Esophagus squamous epithelium (tissue), 5 donors: ENCODE measurements at places on chromosomes 7 and 10.

GRCh38 chr10:75100764-75101291, 10.6 kb upstream of the SAMD8 start:
- DNase-seq = no peak

GRCh38 chr10:84531396-84531795, 203.0 kb downstream of the CCSER2 start:
- DNase-seq = no peak

GRCh38 chr10:8375137-8375536, 320.6 kb downstream of the GATA3 start:
- no peak for DNase-seq

DNA sequence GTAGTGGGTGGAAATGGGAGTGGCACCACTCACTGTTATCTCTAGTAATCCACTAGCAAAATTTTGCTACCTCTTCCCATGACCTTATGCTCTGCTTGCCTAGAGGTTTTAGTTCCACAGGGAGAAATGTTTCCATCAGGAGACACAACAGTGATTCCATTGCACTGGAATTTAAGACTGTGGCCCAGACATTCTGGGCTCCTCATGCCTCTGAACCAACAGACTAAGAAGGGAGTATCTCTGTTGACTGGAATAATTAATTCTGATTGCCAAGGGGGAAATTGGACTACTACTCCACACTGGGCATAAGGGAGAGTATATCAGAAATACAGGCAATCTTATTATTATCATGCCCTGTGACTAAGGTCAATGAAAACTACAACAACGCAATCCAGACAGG, 16.2 kb upstream of the BRAF start:
- no peak for DNase-seq

GRCh38 chr10:30832749-30833627, 198.7 kb downstream of the ZNF438 start:
- DNase-seq = no peak

GRCh38 chr10:115066528-115066927, 26.6 kb upstream of the ATRNL1 start:
- no peak for DNase-seq

DNA sequence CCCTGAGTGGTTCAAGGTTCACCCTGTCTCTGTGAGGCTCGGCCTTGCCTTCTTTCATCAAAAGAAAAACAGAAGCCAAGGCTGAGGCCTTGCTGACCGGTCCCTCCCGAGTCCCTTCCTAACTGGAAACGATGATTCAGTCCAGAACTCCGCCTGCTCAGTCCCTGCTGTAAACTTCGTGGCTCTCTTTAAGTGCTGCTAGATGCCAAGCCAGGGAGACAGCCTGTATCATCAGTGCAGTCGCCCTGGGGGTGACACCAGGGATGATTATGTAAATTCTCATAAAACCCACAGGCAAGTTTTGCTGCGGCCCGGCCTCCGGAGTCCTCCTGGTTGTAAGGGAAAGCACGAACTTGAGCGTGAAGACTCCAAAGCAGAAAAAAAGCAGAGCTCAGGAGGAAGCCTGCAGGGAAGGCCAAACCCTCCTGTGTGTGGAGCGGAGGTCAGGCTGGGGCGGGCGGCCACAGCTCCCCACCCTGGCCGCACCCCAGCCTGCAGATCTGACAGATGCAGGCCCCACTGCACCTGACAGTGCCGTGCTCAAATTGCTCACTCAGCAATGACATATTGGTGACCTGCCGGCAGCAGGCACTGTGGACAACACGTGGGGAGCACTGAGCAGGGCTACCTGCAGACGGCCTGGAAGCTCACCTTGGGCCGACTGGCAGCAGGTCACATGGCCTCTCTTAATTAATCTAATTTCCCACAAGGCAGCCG, 123.4 kb downstream of the DYNC2I1 start:
- no peak for DNase-seq

DNA sequence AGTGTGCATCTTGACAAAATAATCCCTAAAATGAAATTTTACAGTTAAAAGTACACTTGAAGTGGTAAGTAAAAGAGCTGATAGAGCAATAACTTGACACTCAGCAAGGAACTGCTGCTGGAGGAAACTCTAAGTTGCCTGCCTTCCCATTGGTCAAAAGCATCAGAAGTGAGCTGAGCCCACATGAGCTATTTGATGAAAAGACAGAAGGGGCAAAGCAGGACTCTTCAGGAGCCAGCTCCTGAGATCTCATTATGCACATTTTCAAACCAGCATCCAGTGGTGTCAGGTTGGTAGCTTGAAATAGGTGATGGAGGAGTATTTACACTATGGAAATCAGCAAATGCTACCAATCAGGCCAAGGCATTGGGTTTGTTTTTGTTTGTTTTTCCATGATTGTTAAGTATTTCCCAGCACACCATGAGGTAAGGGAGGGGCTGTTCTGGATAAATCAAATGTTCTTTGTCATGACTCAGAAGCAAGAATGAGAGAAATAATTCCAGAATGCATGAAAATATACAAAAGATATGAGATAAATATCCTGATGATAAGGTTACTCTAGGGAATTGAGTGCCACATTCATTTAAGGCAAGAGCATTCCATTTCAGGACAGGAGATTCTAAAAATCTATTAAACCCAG, 316.6 kb downstream of the SNX13 start:
- no peak for DNase-seq

- DNase-seq = no peak
Measured at GRCh38 chr7:105512926-105513526, 9.0 kb downstream of the PUS7 start.

DNA sequence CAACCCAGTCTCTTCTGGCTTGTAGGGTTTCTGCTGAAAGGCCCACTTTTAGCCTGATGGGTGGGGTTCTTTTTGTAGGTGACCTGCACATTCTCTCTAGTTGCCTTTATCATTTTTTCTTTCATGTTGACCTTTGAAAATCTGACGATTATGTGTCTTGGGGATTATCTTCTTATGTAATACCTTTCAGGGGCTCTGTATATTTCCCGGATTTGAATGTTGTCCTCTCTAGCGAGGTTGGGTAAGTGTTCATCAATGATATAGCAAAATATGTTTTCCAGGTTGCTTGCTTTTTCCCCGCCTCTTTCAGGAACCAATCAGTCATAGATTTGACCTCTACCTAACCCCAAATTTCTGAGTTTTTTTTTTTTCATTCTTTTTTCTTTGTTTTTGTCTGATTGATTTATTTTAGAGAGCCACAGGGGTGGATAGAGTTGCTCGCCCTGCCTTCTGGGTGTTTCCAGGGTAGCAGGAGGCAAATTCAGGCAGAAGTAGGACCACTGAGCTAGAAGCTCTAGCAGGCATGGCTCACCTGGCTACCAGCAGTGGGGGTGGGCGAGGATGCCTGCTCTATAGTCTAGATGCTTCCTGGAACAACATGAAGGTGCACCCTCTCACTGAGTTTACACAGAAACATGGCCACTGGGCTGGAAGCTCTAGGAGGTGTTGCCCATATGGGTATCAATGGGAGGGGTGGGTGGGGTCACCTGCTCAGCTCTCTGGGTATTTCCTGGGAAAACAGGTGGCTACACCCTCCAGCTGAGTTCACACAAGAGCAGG, 94.9 kb downstream of the CCDC7 start:
- no peak for DNase-seq

- no peak for DNase-seq
Measured at GRCh38 chr10:119663866-119664698, 12.9 kb downstream of the BAG3 start.

DNA sequence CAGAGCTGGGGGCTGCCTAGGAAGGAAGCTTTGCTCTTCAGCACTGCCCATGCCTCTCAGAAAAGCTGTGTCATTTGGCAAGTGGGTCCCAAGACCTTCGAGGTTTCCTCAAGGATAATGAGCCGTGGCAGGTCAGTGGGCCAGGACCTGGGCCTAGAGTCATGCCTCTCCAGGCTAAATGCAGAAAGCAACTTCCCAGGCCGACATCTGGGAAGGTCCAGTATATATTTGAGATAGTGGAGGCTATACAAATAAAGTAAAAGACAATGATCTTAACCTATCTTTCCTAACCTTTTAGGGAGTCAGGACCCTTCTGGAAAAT, 2.4 kb upstream of the HOXA10 start:
- no peak for DNase-seq

DNA sequence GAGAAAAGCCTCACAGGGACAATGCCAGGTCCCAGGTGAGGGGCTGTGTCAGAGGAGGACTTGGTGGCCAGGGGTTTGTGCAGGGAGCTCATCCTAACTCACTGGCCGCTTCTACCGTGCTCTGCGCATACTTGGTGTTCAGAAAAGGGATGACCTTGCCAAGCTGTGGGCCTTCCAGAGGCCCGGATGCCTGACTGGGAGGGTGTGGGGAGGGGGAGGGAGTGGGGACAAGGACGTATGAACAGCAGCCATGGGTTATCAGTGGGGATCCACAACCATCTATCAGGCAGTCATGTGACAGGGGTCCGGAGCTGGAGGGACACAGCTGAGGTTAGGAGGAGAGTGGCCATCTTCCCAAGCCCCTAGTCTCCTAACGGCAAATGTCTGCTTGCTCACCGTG, 6.2 kb downstream of the SFXN4 start:
- DNase-seq = no peak

GRCh38 chr7:127782654-127783559, 130.9 kb downstream of the SND1 start:
- DNase-seq = no peak

DNA sequence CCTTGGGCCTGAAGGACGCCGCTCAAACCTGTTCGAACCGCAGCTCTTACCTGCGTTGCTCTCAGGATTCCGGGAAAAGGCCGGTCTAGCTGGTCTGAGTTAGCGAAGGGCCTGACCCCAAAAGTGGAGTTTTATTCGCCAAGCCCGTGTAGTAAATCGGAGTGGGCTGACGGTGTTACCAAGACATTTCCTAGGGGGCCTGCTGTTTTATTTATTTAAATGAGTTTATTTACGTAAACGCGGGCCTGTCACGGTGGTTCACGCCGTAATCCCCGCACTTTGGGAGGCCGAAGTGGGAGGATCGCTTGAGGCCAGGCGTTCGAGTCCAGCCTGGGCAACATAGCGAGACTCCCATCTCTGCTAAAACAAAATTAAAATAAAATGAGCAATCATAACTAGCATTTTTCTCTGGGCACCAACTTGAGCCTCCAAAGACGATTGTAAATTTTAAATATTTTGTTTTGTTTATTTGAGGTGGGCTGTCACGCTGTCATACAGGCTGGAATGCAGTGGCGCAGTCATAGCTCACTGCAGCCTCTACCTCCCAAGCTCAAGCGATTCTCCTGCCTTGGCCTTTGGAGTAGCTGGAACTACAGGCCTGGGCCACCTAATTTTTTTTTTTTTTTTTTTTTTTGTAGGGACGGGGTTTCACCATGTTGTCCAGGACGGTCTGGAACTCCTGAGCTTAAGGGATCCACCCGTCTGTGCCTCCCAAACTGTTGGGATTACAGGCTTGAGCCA, 903 bp downstream of the ZNF655 start:
- DNase-seq = no peak

- DNase-seq = no peak
Measured at GRCh38 chr7:148142660-148143248, 447.8 kb upstream of the C7orf33 start.

DNA sequence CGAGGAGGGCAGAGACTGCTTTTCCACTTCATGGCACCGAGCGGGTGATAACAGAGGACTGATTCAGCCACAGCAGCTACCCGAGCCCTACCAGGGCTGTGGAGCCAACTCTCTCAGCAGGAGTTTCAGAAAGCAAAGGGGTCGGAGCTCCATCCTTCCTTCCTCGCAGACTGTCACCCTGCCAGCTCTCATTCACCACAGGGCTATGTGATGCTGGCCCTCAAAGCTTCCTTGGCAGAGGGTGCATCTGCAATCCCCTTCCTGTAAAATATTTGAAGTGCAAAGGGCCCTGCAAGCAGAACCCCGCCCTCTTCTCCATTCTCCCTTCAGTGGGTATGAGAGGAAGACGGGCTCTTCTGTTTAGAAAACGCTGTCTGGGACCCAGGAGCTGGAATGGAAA, 105.3 kb upstream of the LYZL2 start:
- DNase-seq = no peak

DNA sequence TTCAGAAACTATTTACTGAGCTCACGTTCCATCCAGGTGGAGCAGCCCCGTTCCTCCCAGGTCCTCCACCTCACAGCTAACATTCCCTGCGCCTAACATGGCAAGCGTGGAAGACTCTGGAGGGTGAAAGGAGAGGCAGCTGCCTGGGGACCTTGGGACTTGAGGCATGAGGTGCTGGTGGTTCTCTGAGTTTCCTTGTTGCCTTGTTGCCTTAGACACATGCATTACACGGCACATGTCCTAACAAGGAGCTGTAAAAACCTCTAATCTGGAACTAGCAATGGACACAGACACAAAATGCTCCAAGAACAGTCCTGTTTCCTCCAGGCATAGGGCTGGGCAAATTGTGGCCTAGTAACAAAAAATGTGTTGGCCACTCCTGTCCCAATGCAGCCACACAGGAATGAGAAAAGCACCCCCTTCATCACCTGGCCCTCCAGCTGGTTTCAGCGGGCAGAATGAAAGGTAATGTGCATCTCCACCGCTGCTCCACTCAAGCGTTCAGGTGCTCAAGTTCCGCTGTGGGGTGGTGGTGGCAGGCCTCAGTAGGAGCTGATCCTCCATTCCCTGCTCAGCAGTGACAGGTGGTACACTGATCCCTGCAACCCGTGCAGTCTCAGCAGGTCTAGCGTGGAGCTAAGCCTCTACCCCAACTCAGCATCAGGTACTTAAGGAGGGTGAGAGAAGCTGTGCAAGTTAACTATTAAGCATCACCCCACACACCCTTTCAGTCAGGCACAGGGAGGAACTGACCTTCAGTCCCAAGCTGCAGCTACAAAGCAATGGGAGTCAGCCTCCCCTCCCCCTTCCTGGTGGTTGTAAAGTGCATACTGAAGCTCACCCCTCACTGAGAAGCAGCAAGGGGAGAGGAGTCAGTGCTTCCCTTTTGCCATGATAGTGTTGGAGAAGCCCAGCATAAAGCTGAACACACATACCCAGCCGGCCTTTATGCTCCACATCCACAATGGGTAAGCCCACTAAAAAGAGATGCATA, 382.8 kb downstream of the SDK1 start:
- DNase-seq = no peak

DNA sequence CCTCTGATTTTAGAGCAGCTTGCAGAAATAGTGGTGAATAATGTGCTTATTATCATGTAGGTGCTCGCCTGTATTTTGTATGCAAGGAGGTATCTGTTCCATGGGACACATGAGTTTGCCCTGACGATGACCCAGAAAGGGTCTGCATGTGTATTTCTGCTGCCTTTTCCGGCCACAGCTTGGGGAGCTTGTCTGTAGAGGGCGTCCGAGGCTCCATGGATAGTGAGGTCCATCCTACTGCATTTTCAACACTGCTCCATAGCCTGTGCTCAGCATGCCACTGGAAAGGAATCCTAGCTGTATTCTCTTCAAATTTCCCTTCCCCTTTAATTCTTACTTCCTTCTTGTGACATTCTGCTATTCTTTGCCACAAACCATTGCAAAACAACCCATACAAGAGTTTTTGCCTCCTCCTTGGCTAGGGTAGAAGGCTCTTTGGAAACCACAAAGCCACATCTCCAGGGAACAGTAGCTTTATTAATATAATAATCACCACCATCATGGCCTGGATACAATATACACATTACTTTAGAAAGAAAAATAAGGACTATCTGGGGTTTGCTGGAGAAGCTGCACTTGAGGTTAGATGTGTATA, 127.7 kb downstream of the DYNC1I1 start:
- DNase-seq = no peak

GRCh38 chr7:98200364-98200763, 10.9 kb upstream of the BHLHA15 start:
- no peak for DNase-seq
